ENCODE measurements at places on chromosomes 2 and 18.

- DNase-seq, result no peak
Measured at GRCh38 chr2:149744865-149745264, 157.3 kb upstream of the MMADHC start.

- no peak for DNase-seq
Measured at GRCh38 chr18:24068945-24069693, 54.6 kb downstream of the TTC39C start.

DNA sequence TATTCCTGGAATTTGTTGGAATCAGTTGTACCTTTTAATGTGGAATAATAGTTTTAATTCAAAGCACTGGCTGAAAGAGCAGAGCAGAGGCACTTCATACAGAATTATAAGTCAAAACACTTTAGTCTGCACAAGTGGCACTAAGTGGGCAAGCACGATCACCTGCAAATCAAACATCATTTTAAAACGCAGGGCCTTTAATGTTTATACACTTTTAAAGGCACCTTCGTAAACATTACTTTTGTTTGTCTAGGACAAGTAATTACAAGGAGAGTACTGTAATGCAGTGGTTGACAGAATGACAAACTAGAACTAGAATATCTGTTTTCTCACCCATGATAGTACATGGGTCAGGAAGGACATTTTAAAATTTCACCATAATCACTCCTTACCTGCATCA, 36.4 kb downstream of the LANCL1 start:
- DNase-seq, result no peak

DNA sequence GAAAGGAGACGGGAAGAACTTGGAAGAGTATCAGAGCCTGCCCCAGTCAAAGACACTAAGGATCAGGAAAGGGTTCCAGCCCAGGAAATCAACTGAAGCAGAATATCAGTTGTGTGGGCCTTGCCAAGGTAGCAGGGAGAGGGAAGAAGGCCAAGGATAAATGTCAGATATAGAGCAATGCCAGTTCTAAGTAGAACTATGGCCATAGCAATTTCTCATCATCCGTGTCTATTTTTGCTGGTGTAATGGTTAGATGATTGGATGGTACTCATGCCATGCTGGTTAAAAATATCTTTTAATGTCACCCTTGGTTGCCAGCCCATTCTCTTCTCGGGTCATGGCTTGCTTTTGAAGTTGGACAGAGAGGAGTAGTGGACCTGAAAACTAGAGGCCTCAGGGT, 41.9 kb downstream of the MAIP1 start:
- no peak for DNase-seq

Measured in natural killer cell (primary cell).